CD4-positive, alpha-beta T cell (primary cell): ENCODE measurements at places on chromosomes 5 and 9.

GRCh38 chr9:36878986-36879982, 154.8 kb downstream of the PAX5 start:
- no peaks in the 10 kb centered on the region for H3K4me1 ChIP-seq
- no peaks in the 10 kb centered on the region for H3K27me3 ChIP-seq
- H3K27ac ChIP-seq: no peak overlapping the region
- H3K36me3 ChIP-seq: no peaks in the 10 kb centered on the region

DNA sequence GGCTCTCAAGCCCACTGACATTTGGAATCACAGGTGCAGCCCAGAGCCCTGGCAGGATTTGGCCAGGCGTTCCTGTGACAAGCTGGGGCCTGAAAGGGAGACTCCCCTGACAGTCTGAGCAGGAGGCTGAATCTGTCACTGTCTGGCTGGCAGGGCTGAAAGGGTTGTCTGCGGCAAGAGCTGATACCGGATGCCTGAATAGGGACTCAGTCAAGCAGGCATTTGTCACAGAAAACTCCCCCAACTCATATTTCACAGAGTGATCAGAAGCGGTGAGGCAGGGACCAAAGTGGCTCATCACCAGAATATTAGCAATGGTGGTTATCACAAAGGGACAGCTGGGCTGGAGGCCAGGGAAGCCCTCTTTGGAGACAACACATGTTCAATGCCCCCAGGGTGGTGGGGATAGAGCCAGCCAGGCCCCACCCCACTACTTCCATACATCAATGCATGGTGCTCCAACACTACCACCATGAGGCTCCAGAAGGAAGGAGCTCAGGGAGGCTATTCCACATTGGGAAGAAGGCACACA, 295.5 kb downstream of the DTWD2 start:
- no peaks in the 10 kb centered on the region for H3K27me3 ChIP-seq
- no peak for DNase-seq
- H3K36me3 ChIP-seq: no peaks in the 10 kb centered on the region

DNA sequence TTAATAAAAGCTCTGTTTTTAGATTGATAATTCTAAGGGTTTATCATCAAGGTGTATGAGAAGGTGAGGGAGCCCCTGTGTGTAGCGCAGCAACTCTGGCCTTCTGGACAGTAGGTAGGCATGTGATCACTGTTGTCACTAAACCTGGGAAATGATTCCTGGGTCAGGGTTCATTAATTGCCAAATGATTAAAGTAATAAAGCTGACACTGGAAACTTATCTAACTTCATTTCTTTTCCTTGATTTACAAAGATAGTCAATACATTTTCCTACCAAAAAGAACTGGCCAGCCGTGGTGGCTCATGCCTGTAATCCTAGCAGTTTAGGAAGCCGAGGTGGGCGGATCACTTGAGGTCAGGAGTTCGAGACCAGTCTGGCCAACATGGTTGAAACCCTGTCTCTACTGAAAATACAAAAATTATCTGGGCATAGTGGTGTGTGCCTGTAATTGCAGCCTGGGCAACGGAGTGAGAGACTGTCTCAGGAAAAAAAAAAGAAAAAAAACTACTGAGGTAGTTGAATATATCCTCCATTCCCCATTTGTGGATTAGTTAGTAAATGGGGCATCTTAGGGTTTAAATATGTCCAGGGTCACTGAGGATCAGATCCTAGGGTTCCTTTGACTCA, 2.4 kb downstream of the EHMT1 start:
- H3K27me3 ChIP-seq: no peaks in the 10 kb centered on the region
- peaks cover 59% of the 10 kb centered on the region for H3K4me1 ChIP-seq
- peaks cover 9% of the 10 kb centered on the region for H3K36me3 ChIP-seq
- DNase-seq: no peak
- H3K27ac ChIP-seq: no peak overlapping the region
- no peak overlapping the region for H3K4me3 ChIP-seq

DNA sequence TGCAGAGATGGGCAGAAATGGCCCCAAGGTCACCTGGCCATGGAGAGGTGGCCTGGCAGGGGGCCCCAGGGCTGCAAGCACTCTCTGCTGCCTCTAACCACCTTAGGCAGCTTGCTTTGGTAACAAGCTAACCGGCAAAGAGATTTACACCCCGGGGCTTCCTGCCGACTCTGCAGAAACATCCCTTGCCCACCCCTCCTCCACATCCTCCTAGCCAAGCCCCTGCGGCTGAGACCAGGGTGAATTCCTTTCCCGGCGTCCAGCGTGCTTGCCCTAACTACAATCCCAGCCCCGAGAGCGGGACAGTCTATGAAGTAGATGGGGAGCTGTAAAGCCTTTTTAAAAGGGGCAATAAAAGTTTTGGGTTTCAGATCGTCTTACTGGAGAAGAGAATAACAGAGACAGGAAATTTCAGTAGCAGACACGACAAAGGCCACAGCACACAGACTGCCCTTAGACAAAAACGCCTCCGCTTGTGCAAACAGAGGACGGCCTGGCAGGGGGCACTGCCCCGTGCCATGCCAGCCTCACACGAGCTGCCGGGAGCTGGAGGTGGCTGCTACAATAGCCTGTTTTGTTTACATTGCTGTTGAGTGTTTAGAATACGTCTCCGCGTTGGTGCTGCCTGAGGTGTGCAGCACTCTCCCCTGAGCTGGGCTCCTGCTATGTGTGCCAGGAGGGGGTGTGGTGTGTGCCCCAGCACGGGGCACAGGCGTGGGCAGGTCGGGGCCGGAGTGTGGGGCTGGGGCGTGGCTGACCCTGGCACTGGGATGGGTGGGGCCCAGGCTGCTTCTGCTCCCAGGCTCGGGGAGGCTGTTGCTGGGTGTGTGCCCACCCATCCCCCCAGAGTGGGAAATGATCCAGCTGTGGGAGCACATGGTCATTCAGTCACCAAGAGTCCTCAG, 15.3 kb downstream of the MYMK start:
- peaks cover 30% of the 10 kb centered on the region for H3K4me1 ChIP-seq
- H3K27me3 ChIP-seq: no peaks in the 10 kb centered on the region
- no peak for DNase-seq

DNA sequence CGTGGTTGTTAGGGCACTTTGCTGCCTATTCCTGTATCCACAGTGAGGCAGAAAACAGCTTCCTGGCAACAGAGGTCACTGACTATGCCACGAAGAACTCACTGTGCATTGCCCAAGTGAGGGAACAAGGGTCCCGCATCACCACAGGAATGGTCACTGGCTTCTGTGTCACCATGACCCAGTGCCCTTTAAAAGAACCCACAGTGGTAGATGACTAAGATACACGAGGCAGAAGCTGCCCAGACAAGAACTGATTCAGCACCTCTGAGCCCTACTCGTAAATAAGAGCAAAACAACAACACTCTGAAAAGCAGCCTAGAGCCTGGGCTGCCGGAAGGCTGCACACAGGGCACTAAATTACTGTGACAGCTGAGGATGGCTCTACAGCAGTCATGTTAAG, 236.6 kb upstream of the RASEF start:
- H3K36me3 ChIP-seq: no peaks in the 10 kb centered on the region
- no peak for DNase-seq
- no peaks in the 10 kb centered on the region for H3K4me1 ChIP-seq
- H3K27me3 ChIP-seq: no peaks in the 10 kb centered on the region
